ENCODE measurements at places on chromosomes 12 and 14.

GRCh38 chr12:131608740-131609690 lies 101.9 kb upstream of the SFSWAP start:
- peak; percentile 48 for DNase-seq

DNA sequence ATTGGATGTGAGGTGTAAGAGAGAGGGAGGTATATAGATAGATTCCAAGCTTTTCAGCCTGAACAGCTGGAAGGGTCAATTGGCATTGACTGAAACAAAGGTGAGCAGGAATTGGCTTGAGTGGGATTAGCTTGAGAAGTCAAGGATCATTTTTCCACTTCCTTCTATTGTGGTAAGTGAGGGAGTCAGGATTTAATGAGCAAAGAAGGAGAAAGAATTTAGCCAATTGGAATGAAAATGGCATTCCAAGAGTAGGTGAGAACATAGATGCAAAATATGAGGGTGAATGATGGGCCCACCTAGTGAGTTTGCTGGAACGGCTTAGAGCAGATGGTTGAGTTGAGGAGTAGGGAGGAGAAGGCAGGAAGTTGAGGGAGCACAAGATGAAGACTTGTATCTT lies 56.5 kb upstream of the ETV6 start:
- DNase-seq: no peak

DNA sequence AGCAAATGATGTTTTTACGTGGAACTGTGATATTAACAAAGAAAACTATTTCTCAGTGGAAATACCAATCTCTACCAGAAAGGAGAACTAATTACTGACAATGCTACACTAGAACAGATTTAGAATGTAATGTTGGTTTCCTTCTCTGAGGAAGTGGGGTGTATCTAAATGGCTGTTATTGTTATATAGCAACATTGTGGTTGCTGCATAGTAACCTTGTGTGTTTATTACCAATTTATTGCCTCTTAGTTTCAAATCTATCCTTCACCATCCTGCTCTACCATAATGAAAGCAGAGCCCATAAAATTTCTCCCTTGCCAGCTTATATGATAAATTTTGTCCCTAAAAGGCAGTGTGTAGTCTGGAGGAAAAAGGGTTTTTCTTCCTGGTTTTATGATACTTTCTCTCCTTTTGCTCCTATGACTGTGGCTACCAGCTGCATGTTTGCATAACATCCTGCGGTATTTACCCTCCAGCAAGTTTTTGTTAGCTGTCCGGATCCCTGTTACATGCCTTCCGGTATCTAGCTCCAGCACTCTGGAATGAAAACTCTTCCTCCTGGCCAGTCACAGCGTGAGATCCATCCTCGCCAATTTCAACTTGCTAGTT lies 5.7 kb upstream of the KLRK1 start:
- DNase-seq: no peak

- no peak for DNase-seq
Observed at GRCh38 chr12:21774358-21775132, at the start of gene KCNJ8. Gene KCNJ8 (minus strand): TSS chr12:21774706. CDS start chr12:21773616, 1,090 bp downstream.

GRCh38 chr12:77745624-77746023 lies 85.1 kb upstream of the NAV3 start:
- DNase-seq: no peak

DNA sequence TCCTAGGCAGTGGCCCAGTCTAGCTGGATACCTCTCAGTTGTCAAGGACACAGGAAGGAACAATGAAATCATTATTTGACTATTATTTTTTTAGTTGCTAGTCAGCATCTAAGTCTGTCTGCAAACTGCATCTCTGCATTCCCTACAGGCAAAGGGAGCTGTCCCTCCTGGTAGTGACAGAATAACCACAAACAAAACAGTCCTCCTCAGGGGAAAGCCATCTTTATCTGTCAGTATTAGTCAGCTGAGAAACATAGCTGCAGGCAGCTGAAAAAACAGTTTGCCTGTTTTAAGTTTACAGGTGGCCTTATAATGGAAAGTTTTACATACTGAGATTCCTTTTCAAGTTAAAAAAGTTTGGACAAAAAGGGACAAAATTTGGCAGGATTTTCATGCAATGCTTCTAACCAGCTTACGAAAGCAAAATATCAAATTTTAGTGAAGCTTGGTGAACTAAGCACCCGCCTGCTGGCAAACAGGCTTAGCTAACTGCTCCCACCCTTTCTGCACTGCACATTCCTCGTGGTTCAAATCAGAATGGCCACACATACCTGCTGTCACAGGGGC lies 29.5 kb downstream of the SLC25A21 start:
- DNase-seq: no peak
